ENCODE measurements at places on chromosomes 16 and 17. TPM values are rescaled to one million over a fixed set of nuclear protein-coding genes. Genes with fewer than 3 reads are reported as not detected.

- DNase-seq: no peak
Measured at GRCh38 chr16:12293017-12293618, 316.6 kb downstream of the SNX29 start.

Gene TRPV2
- 45.2 TPM for total RNA-seq

DNA sequence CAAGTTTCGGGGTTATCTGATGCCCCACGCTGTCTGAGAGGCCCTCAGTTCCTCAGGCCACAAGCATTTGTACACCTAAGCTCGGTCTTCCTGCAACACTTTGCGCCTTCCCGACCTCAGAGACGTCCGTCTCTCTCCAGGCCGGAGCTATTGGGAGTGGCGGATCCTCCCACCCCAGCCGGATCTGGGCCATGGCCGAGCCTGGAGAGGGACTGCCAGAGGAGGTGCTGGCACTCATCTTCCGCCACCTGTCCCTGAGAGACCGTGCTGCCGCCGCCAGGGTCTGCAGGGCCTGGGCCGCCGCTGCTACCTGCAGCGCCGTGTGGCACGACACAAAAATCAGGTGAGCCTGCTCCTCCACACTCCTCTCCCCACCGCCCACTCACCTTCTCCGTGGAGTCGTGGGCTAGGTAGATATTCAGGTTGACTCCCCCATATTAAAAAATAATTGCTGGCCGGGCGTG, 1.9 kb downstream of the FBXL8 start:
- DNase-seq: no peak

DNA sequence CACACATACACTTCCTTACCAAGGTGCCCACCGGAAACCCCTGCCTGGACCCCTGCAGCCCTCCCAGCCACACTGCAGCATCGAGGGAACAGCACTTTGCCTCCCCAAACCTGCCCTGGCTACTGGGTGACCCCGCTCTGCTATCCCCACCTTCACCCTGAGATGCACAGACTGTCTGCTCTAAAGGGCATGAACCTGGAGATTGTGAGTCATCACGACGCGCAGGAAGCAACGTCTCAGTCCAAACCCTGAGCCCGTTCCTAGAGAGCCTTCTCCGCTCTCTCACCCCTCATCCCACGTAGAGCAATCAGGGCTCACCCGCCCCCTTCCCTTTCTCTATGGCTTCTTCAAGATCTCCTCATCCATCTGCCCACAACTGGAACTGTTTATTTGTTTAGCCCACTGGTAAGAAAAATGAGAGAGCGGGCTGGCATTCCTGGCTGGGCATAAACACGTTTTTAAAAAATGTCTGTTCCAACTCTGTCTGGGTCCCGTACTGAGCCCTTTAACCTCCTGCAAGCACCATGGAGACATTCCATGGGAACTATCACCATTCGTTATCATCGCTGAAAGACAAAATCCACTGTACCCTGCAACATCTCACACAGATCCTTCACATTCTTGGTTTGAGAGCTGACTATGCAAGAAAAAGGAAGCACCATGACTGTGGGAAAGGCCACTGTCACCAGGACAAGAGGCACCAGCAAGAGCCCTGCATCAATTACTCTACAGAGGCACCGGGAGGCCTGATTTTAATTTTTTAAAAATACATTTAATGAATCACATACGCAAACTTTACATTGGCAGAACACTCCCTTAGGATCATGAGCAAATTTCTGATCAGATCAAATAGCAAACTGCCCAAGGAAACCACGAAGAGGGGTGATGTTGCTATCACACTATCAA, 28.2 kb downstream of the ZFHX3 start:
- no peak for DNase-seq

Gene TEX19
- total RNA-seq: not detected

Gene LRRC37A3
- total RNA-seq: 7.6 TPM

All from CD4-positive, alpha-beta T cell (primary cell).